ENCODE measurements at places on chromosomes 1 and 21.

DNA sequence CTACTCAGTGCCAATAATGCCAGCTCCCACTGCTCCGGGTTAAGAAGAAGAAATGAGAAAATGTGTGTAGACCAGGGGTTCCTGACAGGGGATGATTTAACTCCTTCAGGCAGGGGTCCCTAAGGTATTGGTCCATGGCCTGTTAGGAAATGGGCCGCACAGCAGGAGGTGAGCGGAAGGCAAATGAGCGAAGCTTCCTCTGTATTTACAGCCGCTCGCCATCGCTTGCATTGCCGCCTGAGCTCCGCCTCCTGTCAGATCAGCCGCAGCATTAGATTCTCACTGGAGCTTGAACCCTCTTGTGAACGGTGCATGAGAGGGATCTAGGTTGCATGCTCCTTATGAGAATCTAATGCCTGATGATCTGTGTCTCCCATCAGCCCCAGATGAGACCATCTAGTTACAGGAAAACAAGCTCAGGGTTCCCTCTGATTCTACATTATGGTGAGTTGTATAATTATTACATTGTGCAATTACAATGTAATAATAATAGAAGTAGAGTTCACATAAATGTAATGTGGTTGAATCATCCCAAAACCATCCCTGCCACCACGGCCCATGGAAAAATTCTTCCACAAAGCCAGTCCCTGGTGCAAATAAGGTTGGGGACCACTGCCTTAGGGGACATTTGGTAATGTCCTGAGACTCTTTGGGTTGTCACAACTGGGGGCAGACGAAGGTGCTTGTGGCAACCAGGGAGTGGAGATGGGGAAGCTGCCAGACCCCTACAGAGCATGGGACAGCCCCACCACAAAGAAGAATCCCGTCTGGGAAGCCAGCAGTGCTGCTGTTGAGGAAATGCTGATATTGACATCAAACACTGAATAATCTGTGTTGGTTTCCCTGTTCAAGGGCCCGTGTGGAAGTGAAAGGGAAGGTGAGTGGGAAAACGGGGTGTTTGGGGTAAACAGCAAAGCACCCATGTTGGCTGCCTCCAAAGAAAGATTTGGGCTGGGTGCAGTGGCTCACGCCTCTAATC lies 60.8 kb downstream of the DHRS3 start:
- DNase-seq = no peak

DNA sequence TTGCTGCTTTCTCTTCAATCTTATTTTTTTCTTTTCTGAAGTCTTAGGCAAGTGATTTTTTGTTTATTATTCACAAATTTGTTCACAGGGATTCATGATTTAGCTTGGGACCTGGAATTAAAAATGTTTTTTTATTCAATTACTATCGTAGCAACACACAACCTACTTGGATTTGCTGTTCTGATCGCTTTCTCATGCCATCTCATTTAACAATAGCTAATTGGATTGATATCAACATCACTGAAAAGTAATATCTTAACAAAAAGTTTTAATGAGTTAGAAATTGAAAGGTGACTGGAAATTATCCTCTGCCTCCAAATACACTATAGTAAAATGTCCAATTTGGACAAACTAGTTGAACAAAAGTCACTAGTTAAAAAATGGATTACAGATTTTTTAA lies 32.4 kb downstream of the MAP3K21 start:
- DNase-seq = no peak

- peak; percentile 91 for DNase-seq
These were observed 1.2 kb downstream of the MAP3K6 start for GRCh38 chr1:27365372-27366112.

DNA sequence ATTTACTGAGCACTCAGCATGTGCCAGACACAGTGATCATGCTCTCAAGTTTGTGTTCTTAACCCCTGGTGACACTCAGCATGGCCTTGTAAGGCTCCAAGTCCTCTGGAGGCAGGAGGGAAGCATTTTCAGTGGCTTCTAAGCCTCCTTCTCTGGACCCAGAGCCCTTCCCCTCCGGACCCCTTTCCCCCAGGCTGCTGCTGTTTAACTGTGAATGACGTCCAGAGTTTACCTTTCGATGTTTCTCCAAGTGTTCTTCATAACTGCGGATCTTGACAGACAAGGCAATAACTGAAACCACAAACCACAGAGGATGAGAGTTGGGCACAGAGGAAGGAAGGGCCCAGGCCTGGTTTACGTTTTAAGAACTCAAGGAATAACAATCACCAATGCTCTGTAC lies 6.5 kb downstream of the MRPS15 start:
- no peak for DNase-seq

DNA sequence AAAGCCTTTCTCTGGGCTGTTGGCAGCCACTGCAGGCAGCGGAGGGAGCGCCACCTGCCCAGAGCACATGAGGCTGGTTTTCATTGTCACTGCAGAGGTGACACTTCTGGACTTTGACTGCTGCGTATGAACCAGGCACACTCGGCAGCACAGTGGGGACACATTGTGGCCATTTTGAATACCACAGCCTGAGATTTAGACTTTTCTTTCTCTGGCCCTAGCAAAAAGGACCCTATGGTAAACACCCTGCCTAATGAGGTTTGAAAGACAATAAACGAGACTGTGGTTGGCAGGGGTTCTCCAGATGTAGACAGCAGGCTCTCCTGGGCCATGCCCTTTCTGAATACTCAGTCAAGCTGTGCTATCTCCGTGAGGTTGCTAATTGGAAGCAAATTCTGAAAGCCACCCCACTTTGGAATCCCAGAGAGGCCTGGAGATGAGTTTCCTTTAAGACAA lies 12.0 kb upstream of the KCNE2 start:
- peak; percentile 39 for DNase-seq

- DNase-seq = no peak
These were observed 37.7 kb downstream of the SLC30A1 start for GRCh38 chr1:211541278-211541677.

GRCh38 chr1:40076895-40077312 lies 20.1 kb downstream of the PPT1 start:
- DNase-seq = no peak

GRCh38 chr1:103220631-103221041 lies 112.3 kb upstream of the COL11A1 start:
- no peak for DNase-seq

DNA sequence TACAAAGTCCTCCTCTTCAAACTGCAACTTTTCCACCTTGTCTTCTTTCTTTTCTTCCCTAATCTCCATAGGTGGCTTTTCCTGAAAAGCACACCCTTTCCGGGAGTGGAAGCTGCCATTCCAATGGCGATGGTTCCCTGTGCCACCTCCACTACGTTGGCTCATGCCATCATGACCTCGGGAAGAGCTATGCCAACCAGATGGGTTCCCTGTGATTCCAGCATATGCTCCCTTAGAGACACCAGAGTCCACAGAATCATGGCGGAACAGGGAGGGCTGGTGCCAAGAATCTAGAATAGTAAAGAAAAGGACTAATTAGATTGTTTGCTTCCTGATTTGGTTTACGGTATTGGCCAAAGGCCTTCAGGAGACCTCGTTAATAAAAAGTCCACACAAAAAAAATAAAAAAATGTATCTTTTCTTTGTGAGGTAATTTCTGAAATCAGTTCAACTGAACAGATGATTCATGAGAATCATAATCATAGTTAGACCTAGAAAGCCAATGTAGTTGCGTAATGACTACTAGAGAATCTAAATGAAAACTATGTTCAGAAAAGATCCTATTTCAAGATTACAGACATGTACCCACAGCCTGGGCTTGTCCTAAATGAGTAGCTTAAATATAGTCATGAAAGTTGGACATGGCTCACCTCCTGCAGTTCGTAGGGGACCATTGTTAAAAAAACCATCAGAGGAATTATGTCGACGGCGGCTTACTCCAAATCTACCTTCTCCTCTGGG lies 30.9 kb upstream of the CCDC17 start:
- DNase-seq = no peak

Data from activated T-cell treated with anti-CD3 and anti-CD28 coated beads, Interleukin-2, amount 50 U/mL, for 48 hours (primary cell).